Forelimb muscle (tissue), 1 donor: ENCODE measurements at places on chromosomes 12 and 14. TPM values are rescaled to one million over a fixed set of nuclear protein-coding genes. Genes with fewer than 3 reads are reported as not detected.

- DNase-seq: no peak
These were observed 390.3 kb downstream of the AACS start for GRCh38 chr12:125455556-125455955.

The PLBD1 gene
- 20.0 TPM for polyA plus RNA-seq

GRCh38 chr12:76687981-76688380, 75.9 kb upstream of the ZDHHC17 start:
- peak; percentile 71 for DNase-seq

DNA sequence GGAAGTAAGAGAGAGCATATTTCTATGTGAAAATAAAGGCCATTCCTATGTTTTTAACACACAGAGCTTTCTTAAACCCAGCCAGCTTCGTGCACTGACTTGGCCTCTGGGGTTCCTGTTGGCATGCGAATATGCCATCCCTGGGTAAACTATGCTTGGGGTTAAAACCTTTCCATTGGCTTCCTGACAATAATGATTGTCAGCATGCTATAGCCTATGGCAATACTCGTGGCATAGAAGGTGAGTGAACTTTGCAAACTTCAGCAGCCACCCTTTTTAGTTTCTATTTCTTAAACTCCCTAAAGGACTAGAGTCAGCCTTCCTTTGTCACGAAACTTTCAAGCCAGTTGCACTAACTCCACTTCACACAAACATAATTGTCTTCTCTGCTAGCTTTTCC, 148.4 kb upstream of the RGS6 start:
- no peak for DNase-seq

- no peak for DNase-seq
These were observed 65.1 kb upstream of the TRHDE start for GRCh38 chr12:72207079-72207478.

The DEGS2 gene
- polyA plus RNA-seq: 1.1 TPM

The BEGAIN gene
- polyA plus RNA-seq: 4.5 TPM

The BCL2L2 gene
- polyA plus RNA-seq: 30.9 TPM

The SERPINA9 gene
- polyA plus RNA-seq: not detected

The MRPS35 gene
- polyA plus RNA-seq: 55.2 TPM
